ENCODE measurements at places on chromosomes 4 and X.

DNA sequence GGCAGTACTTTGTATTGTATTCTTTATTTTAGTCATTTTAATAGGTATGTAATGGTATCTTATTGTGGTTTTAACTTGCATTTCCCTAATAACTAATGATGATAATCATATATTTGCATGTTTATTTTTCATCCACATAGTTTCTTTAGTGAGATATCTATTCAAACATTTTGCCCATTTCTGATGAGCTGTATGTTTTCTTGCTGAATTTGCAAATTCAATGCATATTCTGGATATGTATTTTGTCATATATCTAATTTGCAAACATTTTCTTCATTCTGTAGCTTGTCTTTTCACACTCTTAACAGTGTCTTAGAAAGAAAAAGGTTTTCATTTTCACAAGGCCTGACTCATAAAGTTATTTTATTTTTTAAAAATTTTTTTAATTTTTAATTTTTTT is 372.1 kb downstream of the ZNF674 start:
- DNase-seq, result no peak

GRCh38 chr4:165379678-165380064 is 863 bp downstream of the CPE start:
- DNase-seq, result no peak

DNA sequence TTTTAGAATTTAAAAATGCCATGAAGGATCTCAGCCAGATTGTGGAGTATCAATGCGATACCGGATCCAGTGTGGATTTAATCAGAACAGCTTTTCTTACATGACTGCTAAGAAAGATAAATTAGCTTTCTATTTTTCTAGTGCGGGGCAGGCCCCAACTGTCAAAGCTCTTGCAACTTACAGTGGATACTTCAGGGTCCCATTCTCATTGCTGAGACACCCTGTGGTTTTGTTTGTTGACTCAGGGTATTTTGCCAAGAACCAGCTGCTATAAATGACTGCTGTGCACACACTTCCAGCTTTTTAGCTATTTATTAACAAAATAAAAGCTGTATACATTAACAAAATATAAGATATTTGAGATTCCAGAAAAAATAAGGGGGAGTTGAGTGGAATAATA is 166.4 kb downstream of the DCLK2 start:
- DNase-seq, result peak; percentile 91

- DNase-seq, result no peak
Observed at GRCh38 chrX:30948626-30949025, 59.6 kb upstream of the TAB3 start.

- no peak for DNase-seq
Observed at GRCh38 chr4:7515390-7515902, 80.7 kb upstream of the PSAPL1 start.

DNA sequence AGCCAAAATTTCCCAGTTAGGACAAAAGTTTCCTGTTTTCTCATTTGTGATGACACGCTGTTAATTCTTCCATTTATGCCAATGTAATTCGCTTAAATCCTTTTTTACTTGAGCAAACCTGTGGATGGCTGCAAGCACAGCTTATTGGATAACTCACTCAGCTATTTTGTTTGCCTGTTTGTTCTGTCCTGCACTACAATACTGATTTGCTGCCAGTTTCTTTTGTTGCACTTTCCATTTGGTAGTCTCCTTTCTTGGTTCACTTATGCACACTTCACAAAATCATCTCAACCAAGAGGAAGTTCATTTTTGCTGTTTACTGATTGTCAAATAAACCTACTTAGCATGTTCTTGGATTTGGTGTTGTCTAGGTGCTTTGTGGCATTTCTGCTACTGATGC is 40.3 kb downstream of the MFAP3L start:
- DNase-seq, result no peak

- DNase-seq, result no peak
Observed at GRCh38 chr4:139020384-139020783, 4.8 kb downstream of the NOCT start.

Measured in EH (cell line).